ENCODE measurements at places on chromosomes 7 and 10. TPM values are rescaled to one million over a fixed set of nuclear protein-coding genes. Genes with fewer than 3 reads are reported as not detected.

The TAS2R3 gene
- total RNA-seq = 8.1 TPM

The SPDYE11 gene
- total RNA-seq = not detected

The SLC26A3 gene
- not detected for total RNA-seq

The IKZF1 gene
- 260 TPM for total RNA-seq

The CCDC136 gene
- total RNA-seq = 4.0 TPM

DNA sequence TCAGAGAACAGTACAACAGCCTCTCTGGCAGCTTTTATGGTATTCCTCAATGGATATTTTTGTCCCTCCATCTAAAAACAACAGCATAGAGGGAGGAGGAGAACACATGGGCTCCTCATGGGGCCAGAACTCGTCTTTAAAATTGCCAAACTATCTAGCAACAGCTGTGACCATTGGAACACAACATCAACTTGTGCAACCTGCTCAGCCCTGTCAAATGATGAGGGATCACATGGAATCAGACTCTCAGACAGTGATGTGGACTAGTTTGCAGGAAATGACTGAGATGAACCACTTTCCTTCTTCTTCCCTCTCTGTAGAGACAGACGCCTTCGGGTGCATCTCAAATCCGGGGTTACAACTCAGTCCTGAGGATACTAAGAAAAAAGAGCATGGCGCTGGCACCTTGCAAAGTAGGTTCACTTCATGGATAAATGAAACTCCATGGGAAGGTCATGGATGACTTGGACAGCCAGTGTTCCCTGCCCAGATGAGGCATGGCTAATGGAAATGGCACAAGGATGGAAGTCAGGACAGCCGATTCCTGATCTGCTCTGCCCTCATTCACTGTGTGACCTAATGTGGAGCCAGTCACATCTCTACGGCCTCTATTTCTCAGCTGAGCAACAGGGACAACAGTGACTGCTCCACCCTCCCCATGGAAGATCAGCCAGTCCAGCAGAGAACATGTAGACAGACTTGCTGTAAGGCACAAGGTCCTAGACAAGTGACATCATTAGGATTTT lies 24.6 kb upstream of the DGKI start:
- no peak overlapping the region for H3K4me3 ChIP-seq
- peaks cover 70% of the 10 kb centered on the region for H3K36me3 ChIP-seq
- H3K27ac ChIP-seq = no peak overlapping the region
- no peak for DNase-seq
- H3K27me3 ChIP-seq = no peaks in the 10 kb centered on the region
- H3K4me1 ChIP-seq = no peaks in the 10 kb centered on the region

GRCh38 chr10:103733045-103733419 lies 122.3 kb downstream of the SH3PXD2A start:
- no peak overlapping the region for H3K4me3 ChIP-seq
- no peaks in the 10 kb centered on the region for H3K36me3 ChIP-seq
- no peaks in the 10 kb centered on the region for H3K27me3 ChIP-seq
- H3K27ac ChIP-seq = no peak overlapping the region
- no peak for DNase-seq

DNA sequence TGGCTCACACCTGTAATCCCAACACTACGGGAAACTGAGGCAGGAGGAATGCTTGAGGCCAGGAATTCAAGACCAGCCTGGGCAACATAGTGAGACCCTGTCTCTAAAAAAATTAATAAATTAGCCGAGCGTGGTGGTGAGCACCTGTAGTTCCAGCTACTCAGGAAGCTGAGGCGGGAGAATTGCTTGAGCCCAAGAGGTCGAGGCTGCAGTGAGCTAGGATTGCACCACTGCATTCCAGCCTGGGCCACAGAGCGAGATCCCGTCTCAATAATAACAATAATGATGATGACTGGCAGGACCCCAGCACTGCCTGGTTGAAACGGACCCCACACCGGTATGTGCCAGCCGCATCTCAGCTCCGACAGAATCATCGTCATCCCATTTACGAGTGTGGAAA lies 93.0 kb downstream of the ELFN1 start:
- no peaks in the 10 kb centered on the region for H3K4me1 ChIP-seq
- H3K4me3 ChIP-seq = no peak overlapping the region
- H3K36me3 ChIP-seq = no peaks in the 10 kb centered on the region
- no peaks in the 10 kb centered on the region for H3K27me3 ChIP-seq
- peak; percentile 23 for DNase-seq

DNA sequence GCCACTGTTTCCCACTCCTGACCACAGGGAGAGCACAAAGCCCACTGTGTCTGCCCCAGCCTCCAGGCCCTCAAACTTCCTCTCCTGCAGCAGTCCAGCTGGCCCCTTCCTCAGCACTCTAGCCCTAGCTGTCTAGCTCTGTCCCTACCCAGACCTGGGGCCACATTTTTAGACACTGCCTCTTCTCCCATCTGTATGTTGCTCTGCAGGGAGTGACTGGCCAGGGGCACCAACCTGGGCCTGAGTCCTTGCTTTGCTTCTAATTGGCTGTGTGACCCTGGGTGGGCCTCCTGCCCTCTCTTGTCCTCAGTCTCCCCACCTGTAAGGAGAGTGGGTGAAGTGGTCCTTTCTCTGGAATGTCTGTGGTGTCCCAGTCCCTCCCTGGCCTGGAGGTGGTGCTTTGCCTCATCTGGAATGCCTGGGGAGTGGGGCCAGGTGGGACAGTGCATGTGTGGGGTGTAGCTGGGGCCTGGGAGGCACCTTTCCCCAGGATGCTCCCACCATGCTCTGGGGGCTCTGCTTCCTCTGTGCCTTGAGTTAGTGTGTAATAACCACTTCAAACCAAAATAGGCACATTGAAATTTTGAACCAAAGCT lies 25.1 kb downstream of the AQP1 start:
- DNase-seq = peak; percentile 52
- H3K36me3 ChIP-seq = no peaks in the 10 kb centered on the region
- H3K4me1 ChIP-seq = no peaks in the 10 kb centered on the region
- peaks cover 5% of the 10 kb centered on the region for H3K27me3 ChIP-seq
- H3K4me3 ChIP-seq = no peak overlapping the region

DNA sequence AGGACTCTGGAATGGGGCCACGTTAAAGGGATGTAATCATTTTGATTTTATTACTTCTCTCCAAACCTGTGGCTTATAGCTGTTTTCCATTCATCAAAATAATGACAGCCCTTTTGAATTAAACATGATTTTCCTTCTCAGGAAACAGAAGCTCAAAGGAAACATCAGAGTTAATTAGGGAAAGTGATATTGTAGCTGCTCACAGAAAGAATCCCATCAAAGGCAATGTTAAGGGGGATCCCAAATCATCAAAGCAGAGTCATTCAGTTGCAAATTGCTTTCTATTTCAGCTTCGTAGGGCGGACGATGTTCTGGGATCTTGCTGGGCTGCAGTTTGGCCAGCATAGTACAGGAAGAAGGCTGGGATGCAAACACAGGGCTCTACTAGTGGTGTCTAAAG lies 563.2 kb downstream of the CCSER2 start:
- no peak for DNase-seq
- H3K27me3 ChIP-seq = no peaks in the 10 kb centered on the region
- no peak overlapping the region for H3K27ac ChIP-seq
- H3K4me1 ChIP-seq = no peaks in the 10 kb centered on the region
- no peaks in the 10 kb centered on the region for H3K36me3 ChIP-seq

GRCh38 chr7:110373416-110373815 lies 717.5 kb upstream of the LRRN3 start:
- no peak for DNase-seq
- no peak overlapping the region for H3K27ac ChIP-seq
- no peaks in the 10 kb centered on the region for H3K27me3 ChIP-seq
- H3K36me3 ChIP-seq = no peaks in the 10 kb centered on the region
- no peaks in the 10 kb centered on the region for H3K4me1 ChIP-seq
- no peak overlapping the region for H3K4me3 ChIP-seq

DNA sequence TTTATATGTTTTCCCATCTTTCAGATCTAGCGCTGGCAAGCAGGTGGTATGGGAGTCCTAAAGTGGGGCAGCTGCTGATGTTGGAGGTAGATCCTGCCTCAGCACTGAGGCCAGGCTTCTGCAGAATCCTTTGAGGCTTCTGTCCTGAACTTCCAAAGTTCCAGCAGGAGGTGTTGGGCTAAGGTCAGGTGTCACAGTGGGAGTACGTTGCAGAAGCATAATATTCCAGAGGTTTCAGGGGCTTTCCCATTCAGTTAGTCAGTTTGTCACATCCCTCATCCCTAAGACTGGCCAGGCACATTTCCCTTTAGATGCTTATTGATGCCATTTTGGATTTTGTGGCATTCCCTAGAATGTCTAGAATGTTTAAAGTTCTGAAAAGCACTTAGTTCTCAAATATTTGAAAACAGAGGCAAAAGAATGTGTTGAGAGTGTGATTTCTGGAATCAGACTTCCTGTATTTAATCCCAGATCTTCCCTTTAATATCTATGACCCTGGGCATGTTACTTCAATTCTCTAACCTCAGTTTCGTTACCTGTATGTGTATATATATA lies 319.1 kb upstream of the PHYHIPL start:
- no peak overlapping the region for H3K27ac ChIP-seq
- H3K36me3 ChIP-seq = no peaks in the 10 kb centered on the region
- no peaks in the 10 kb centered on the region for H3K4me1 ChIP-seq
- no peaks in the 10 kb centered on the region for H3K27me3 ChIP-seq

- H3K4me1 ChIP-seq = no peaks in the 10 kb centered on the region
- no peak for DNase-seq
- peak overlapping the region; percentile 10 for H3K27ac ChIP-seq
- H3K36me3 ChIP-seq = peaks cover 86% of the 10 kb centered on the region
- no peaks in the 10 kb centered on the region for H3K27me3 ChIP-seq
These were observed 120.5 kb downstream of the GALNT11 start for GRCh38 chr7:152145853-152146466.

GRCh38 chr10:89414879-89415821 lies 782 bp downstream of the IFIT5 start:
- H3K27me3 ChIP-seq = no peaks in the 10 kb centered on the region
- H3K4me1 ChIP-seq = peaks cover 57% of the 10 kb centered on the region
- peak overlapping the region; percentile 80 for H3K4me3 ChIP-seq
- peak overlapping the region; percentile 92 for H3K27ac ChIP-seq
- peak; percentile 90 for DNase-seq
- peaks cover 12% of the 10 kb centered on the region for H3K36me3 ChIP-seq

- no peaks in the 10 kb centered on the region for H3K36me3 ChIP-seq
- H3K4me1 ChIP-seq = no peaks in the 10 kb centered on the region
- H3K4me3 ChIP-seq = no peak overlapping the region
- H3K27me3 ChIP-seq = no peaks in the 10 kb centered on the region
- peak overlapping the region; percentile 45 for H3K27ac ChIP-seq
- DNase-seq = no peak
These were observed 117.6 kb downstream of the TSPAN12 start for GRCh38 chr7:120740348-120740747.

DNA sequence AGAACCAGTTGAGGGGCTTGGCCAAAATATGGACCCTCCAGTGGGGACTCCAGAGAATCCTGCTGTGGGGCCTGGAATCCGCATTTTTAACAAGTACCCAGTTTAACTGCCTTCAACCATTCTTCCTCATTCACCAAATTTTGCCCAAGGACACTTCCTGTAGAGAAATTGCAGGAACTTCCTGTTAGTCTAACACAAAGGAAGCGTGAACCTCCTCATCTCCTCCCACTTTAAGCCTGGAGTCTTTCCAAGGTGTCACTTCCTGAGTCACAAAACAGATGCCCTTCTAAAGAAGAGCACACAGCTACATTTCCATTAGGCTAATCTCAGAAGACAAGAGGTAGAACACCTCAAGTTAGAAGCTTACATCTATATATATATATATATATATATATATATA lies 188.4 kb downstream of the PPP1R17 start:
- no peak for DNase-seq
- no peaks in the 10 kb centered on the region for H3K36me3 ChIP-seq
- H3K4me1 ChIP-seq = peaks cover 12% of the 10 kb centered on the region
- no peak overlapping the region for H3K4me3 ChIP-seq

GRCh38 chr7:82430500-82431465 lies 12.8 kb downstream of the CACNA2D1 start:
- no peaks in the 10 kb centered on the region for H3K27me3 ChIP-seq
- no peaks in the 10 kb centered on the region for H3K4me1 ChIP-seq
- H3K36me3 ChIP-seq = no peaks in the 10 kb centered on the region
- DNase-seq = no peak
